GM23248 (cell line): ENCODE measurements at places on chromosomes 2 and 18. TPM values are rescaled to one million over a fixed set of nuclear protein-coding genes. Genes with fewer than 3 reads are reported as not detected.

Gene PXDN
- 222 and 235 TPM in 2 replicates for polyA plus RNA-seq

Gene SNORC
- 0.39 TPM in 1 of 2 replicates, not detected in the other for polyA plus RNA-seq

Gene CHRNG
- not detected in 2 replicates for polyA plus RNA-seq

Gene CETN1
- not detected in 2 replicates for polyA plus RNA-seq

Gene PROC
- polyA plus RNA-seq = not detected in 2 replicates

- H3K27me3 ChIP-seq = no peaks in the 10 kb centered on the region
- H3K27ac ChIP-seq = no peak overlapping the region
- no peaks in the 10 kb centered on the region for H3K4me1 ChIP-seq
- no peaks in the 10 kb centered on the region for H3K36me3 ChIP-seq
- DNase-seq = no peak
- no peak overlapping the region for H3K4me3 ChIP-seq
Measured at GRCh38 chr2:241465543-241465942, 42.8 kb downstream of the STK25 start.

DNA sequence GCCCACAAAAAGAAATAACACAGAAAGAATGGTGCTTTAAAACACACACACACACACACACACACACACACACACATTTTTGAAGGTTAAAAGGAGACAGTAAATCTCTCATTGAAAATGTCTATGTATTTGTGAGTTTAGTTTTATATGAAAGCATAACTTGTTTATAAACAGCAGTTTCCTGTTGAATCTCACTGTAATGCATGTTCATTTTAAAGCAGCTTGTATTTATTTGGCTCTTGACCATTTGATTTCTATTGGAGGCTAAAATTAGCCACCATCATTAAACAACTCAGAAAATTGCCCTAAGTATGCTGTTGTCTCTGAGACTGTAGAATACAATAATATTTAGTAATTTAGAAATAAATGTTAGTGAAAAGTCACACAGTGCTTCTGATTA lies 95.0 kb downstream of the TMEM185B start:
- no peak overlapping the region for H3K4me3 ChIP-seq
- H3K27me3 ChIP-seq = no peaks in the 10 kb centered on the region
- no peak overlapping the region for H3K27ac ChIP-seq
- H3K4me1 ChIP-seq = peaks cover 7% of the 10 kb centered on the region; the same call in 1 of the 2 replicates
- H3K36me3 ChIP-seq = no peaks in the 10 kb centered on the region

DNA sequence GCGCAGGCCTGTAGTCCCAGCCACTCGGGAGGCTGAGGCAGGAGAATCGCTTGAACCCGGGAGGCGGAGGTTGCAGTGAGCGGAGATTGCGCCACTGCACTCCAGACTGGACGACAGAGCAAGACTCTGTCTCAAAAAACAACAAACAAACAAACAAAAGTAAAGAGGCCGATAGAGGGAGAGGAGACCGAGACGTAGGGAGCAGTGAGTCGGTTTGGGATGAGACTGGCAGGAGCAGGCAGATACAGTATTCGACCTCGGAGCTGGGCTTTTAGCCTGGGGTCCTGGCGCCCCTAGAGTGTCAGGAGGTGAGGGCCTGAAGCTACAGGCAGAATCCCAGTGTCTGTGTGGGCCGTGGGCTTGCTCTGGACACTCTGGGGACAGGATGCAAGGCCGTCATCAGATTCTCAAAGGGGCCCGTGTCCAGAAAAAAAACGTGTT lies 51.2 kb downstream of the SLC4A1AP start:
- no peaks in the 10 kb centered on the region for H3K27me3 ChIP-seq
- H3K4me3 ChIP-seq = peak overlapping the region; percentile 72
- no peaks in the 10 kb centered on the region for H3K36me3 ChIP-seq
- DNase-seq = peak; percentile 27
- peak overlapping the region; percentile 73 for H3K27ac ChIP-seq
- H3K4me1 ChIP-seq = peaks cover 32% of the 10 kb centered on the region

DNA sequence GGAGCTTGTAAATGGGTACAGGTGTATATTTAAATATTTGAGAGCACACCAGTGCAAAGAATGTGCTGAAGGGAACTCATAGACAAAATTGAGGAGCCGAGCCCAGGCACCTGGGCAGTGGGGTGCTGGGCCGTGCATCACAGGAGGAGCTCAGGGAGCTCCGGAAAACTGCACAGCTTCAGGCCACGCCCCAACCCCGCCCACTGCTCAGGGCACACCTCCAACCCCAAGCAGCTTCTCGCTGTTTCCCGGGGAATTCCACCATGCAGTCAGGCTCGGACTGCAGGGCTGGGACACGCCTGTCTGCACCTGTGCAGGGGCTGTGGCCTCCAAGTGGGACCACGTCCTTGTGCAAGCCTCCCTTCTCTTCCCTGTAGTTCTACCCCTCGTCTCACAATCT lies 243.0 kb downstream of the HDAC4 start:
- H3K4me3 ChIP-seq = no peak overlapping the region
- DNase-seq = no peak
- no peaks in the 10 kb centered on the region for H3K27me3 ChIP-seq
- H3K27ac ChIP-seq = no peak overlapping the region

GRCh38 chr2:55168221-55169154 lies 63.6 kb downstream of the CLHC1 start:
- peak overlapping the region; percentile 16 for H3K4me3 ChIP-seq
- no peaks in the 10 kb centered on the region for H3K36me3 ChIP-seq
- H3K27me3 ChIP-seq = no peaks in the 10 kb centered on the region
- peak overlapping the region; percentile 38 for H3K27ac ChIP-seq
- DNase-seq = peak; percentile 88
- peaks cover 61% of the 10 kb centered on the region for H3K4me1 ChIP-seq

GRCh38 chr2:112640800-112641675 lies 4.7 kb upstream of the SLC20A1 start:
- peak overlapping the region; percentile 92 for H3K27ac ChIP-seq
- no peaks in the 10 kb centered on the region for H3K27me3 ChIP-seq
- peaks cover 57% of the 10 kb centered on the region for H3K4me1 ChIP-seq
- peak overlapping the region; percentile 45 for H3K4me3 ChIP-seq
- no peaks in the 10 kb centered on the region for H3K36me3 ChIP-seq
- peak; percentile 90 for DNase-seq

- no peak for DNase-seq
- H3K36me3 ChIP-seq = no peaks in the 10 kb centered on the region
- H3K4me1 ChIP-seq = no peaks in the 10 kb centered on the region
- H3K27ac ChIP-seq = no peak overlapping the region
Measured at GRCh38 chr2:71528749-71529148, 75.4 kb downstream of the DYSF start.

GRCh38 chr2:64177315-64177714 lies 33.1 kb upstream of the PELI1 start:
- H3K27ac ChIP-seq = no peak overlapping the region
- H3K36me3 ChIP-seq = no peaks in the 10 kb centered on the region
- no peak overlapping the region for H3K4me3 ChIP-seq
- peak; percentile 46 for DNase-seq
